ENCODE measurements at places on chromosomes 16 and 17. TPM values are rescaled to one million over a fixed set of nuclear protein-coding genes. Genes with fewer than 3 reads are reported as not detected.

- peak; percentile 96 for DNase-seq
- H3K36me3 ChIP-seq: peaks cover 26% of the 10 kb centered on the region
- no peaks in the 10 kb centered on the region for H3K27me3 ChIP-seq
Observed at GRCh38 chr17:8158267-8159031, 4.3 kb downstream of the VAMP2 start.

DNA sequence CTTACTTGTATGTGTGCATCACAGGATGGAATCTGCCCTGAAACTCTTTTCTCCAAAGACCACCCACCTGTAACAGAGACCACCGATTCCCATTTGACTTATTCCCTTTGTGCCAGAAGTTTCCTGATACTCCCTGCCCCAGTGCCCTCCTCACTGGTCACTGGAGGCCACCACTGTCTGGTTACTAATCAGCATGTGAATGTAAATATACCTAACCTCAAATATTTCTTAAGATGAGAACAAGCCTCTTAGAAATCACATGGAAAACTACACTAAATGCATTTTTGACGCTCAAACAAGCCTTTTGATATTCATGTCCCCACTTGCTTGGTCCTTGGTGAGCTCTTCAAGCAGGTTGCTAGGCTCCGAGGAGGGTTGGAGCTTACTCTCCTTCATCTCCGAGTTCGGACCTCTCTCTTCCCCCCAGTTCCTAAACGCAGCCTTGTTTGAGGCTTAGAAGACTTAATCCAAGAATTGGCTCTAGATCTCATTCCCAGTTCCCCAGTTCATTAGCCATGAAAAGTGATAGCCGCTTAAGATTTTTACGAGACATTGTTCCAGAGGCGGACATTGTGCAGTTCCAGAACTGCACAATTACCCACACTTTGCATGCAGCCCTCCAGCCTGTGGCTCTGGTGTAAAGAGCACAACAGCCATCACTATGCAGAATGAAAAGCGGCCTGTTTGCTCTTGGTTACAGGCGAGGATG, 579.2 kb upstream of the PSMD7 start:
- H3K4me1 ChIP-seq: no peaks in the 10 kb centered on the region
- no peak overlapping the region for H3K4me3 ChIP-seq
- no peak for DNase-seq
- no peak overlapping the region for H3K27ac ChIP-seq
- no peaks in the 10 kb centered on the region for H3K27me3 ChIP-seq

DNA sequence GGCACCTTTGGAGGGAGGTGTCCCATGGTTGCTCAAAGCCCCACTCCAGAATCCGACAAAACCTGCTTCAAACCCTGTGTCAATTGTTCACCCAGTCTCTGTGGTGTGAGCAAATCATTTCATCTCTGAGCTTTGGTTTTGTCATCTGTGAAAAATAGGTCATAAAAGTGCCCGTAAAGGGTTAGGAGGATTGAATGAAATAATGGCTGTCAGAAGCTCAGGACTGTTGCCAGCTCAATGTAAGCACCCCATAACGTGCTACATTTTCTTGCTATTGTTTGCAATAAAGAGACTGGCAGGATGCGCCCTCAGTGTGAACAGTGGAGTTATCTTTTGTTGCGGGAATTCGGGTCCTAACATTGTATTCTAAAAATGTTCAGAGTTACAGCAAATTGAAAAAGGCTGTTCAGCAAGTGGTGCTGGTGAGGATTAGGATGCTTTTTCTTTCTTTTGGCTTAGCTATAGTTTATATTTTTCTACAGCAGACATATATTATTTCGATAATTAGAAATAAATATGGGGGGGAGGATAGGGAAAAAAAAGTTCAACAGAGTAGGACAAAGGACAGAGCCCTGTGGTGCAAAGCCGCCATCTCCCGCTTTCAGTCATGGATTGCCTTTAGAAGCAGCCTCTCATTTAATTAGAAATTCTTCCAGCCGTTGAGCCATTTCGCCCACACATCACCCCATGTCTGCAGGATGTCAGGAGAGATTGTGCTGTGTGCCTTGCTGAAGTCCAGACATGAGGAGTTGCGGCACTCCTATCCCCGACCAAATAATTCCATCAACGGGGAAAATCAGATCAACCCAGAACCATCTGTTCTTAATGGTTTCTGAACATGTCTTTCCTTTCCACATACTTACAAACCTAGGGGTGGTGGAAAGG, 20.9 kb upstream of the PYY start:
- no peak for DNase-seq
- H3K4me3 ChIP-seq: no peak overlapping the region
- H3K4me1 ChIP-seq: no peaks in the 10 kb centered on the region
- peaks cover 47% of the 10 kb centered on the region for H3K27me3 ChIP-seq
- H3K36me3 ChIP-seq: no peaks in the 10 kb centered on the region

DNA sequence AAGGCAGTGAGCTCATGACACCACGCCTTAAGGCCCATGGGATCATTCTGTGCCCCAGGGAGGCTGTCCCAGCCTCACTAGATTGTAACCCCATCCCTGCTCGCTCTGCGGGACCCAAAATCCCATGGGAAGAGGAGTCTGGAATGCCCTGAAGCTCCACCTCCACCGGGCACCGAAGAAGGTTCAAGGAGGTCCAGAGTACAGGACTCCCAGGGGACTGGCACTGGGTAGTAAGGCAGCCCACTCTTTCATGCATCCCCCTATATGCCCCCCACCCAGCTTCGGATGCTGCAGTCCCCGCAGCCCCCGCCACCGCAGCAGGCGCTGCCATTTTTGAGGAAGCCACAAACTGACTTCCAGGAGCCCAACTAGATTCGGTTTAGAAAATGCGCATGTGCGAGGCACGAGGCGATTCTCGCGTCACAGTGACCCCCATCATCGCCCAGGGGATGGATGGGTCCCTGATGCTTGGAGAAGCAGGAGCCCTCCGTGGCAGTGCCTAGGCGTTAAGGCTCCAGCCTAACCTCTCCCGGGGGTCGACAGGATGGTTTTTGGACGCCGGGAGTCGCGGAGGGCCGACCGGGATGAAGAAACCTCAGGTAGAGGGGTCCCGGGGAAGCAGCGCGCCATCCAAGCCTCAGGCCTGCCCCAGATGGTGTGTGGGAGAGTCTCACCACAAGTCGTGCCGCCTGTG, 1681.0 kb downstream of the TP53TG3F start:
- H3K27ac ChIP-seq: no peak overlapping the region
- no peak overlapping the region for H3K4me3 ChIP-seq
- H3K36me3 ChIP-seq: no peaks in the 10 kb centered on the region
- DNase-seq: no peak
- H3K4me1 ChIP-seq: no peaks in the 10 kb centered on the region

GRCh38 chr16:84811529-84811928, 8.3 kb upstream of the CRISPLD2 start:
- H3K4me1 ChIP-seq: no peaks in the 10 kb centered on the region
- no peaks in the 10 kb centered on the region for H3K36me3 ChIP-seq
- DNase-seq: no peak
- no peaks in the 10 kb centered on the region for H3K27me3 ChIP-seq
- H3K27ac ChIP-seq: peak overlapping the region; percentile 37

The SLC16A13 gene
- total RNA-seq: not detected

DNA sequence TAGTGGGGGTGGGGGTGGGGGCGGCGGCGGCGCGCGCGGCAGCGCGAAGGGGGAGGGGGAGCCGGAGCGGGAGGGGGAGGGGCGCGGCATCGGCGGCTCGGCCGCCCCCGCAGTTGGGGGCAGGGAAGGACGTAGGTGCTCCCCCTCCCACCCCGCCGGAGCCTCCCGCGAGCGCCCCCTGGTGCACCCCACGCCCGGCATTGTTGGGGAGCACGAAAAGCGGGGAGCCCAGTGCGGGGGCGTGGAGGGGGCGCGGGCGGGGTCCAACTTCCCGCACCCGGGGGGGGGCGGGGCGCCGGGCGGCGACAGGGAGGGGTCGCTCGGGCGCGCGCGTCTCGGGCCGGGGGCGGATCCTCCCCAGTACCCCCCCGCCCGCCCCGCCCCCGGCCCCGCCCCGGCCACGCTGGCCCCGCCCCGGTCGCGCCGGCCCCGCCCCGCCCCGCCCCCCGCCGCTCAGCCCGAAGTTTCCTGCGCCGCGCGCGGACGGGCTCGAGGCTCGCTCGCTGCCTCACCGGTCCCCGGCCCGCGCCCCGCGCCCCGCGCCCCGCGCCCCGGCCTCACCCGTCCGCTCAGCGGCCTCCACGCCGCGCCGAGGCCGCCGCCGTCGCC, at the start of gene CACNA1H:
Gene CACNA1H, plus strand, starts transcription at position 456 of the 609 bp plus-strand sequence. CDS start 632 bp downstream, outside the sequence.
- no peaks in the 10 kb centered on the region for H3K36me3 ChIP-seq
- peaks cover 29% of the 10 kb centered on the region for H3K4me1 ChIP-seq
- peak within 1 kb of the TSS; percentile 82 for H3K27ac ChIP-seq
- H3K27me3 ChIP-seq: peaks cover 8% of the 10 kb centered on the region
- DNase-seq: no peak
- peak within 1 kb of the TSS; percentile 52 for H3K4me3 ChIP-seq

DNA sequence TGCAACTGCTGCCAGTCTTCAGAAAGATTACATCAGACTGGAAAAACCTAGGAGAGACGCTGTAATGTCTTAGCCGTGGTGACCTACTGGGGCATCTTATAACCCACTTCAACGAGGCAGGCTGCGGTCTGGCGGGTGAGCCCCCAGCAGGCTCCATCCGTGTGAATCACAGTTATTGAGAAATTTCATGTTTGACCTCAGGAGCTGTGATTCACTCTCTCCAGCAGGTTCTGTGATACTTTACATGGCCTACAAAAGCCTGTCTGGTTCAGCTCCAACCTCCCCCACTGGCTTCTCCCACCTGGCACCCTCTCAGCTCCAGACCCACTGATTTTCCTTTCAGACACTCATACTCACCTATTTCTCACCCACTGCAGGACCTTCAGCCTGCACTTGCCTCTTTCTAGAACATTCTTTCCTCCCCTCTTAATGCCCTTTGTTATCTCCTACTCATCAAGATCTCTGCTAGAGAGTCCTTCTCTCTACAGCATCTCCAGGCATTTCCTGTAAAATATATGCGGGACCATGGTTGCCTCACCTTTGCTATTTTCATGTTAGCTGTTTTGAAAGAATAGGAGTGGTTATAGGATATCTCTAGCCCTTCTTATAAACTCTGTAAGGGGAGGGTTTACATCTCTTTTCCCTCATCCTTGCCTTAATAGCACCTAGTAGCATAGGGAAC, 227.9 kb downstream of the MAF start:
- H3K36me3 ChIP-seq: no peaks in the 10 kb centered on the region
- H3K27me3 ChIP-seq: no peaks in the 10 kb centered on the region

- H3K4me1 ChIP-seq: peaks cover 17% of the 10 kb centered on the region
- DNase-seq: no peak
- H3K4me3 ChIP-seq: no peak overlapping the region
- H3K27me3 ChIP-seq: no peaks in the 10 kb centered on the region
Observed at GRCh38 chr17:1414634-1415033, 14.6 kb upstream of the YWHAE start.

DNA sequence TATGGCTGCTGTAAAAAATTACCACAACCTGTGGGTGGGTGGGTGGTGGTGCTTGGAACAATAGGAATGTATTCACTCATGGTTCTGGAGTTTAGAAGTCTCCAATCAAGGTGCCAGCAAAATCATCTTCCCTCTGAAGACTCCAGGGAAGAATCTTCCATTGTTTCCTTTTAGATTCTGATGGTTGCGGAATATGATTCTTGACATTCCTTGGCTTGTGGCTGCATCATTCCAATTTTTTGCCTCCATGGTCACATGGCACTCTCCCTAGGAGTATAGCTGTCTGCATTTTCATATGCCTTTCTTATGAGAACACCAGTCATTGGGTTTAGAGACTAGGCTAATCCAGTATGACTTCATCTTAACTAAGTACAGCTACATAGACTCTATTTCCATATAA, 401.0 kb downstream of the HS3ST3B1 start:
- H3K4me3 ChIP-seq: no peak overlapping the region
- DNase-seq: no peak
- no peak overlapping the region for H3K27ac ChIP-seq
- peaks cover 3% of the 10 kb centered on the region for H3K4me1 ChIP-seq
- no peaks in the 10 kb centered on the region for H3K36me3 ChIP-seq

DNA sequence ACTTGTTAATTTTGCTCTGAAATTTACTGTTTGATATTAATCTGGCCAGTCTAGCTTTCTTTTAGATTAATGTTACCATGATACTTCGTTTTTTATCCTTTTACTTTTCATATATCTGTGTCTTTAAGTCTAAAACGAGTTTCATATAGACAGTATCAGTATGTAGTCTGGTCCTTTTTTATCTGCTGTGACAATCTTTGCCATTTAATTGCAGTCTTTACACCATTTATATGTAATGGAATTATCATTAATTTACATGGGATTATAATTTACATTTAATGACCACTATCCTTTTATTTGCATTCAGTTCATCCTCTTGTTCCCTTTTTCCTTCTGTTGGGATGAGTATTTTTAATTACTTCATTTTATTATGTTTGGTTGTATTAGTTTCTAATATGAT, 243.5 kb downstream of the PRKCA start:
- H3K27ac ChIP-seq: no peak overlapping the region
- peaks cover 19% of the 10 kb centered on the region for H3K4me1 ChIP-seq
- H3K36me3 ChIP-seq: no peaks in the 10 kb centered on the region
- no peak for DNase-seq
- H3K27me3 ChIP-seq: no peaks in the 10 kb centered on the region

GRCh38 chr17:14152721-14153120, 83.4 kb downstream of the COX10 start:
- no peak overlapping the region for H3K4me3 ChIP-seq
- no peaks in the 10 kb centered on the region for H3K27me3 ChIP-seq
- no peak overlapping the region for H3K27ac ChIP-seq
- H3K36me3 ChIP-seq: no peaks in the 10 kb centered on the region
- peak; percentile 32 for DNase-seq

The CTRL gene
- total RNA-seq: not detected

The OR3A3 gene
- not detected for total RNA-seq

DNA sequence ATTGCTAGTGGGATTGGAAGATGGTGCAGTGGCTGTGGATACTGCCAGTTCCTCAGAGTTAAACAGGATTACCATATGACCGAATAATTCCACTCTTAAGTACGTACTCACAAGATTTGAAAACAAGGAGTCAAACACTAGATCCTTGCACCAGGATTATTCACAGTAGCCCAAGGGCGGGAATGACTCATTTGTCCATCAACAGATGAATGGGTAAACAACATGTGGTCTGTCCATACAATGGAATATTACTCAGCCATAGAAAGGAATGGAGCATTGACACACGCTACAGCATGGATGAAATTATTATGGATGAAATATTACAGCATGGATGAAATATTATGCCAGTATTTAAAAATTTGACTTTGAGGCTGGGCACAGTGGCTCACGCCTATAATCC, 9.1 kb upstream of the MAPK8IP3 start:
- H3K4me3 ChIP-seq: no peak overlapping the region
- no peaks in the 10 kb centered on the region for H3K27me3 ChIP-seq
- peaks cover 89% of the 10 kb centered on the region for H3K36me3 ChIP-seq
- H3K4me1 ChIP-seq: no peaks in the 10 kb centered on the region
- H3K27ac ChIP-seq: no peak overlapping the region

The ST6GALNAC1 gene
- 94.2 TPM for total RNA-seq

GRCh38 chr17:45052052-45052772, 780 bp upstream of the DCAKD start:
- peaks cover 22% of the 10 kb centered on the region for H3K4me1 ChIP-seq
- peak; percentile 53 for DNase-seq
- no peaks in the 10 kb centered on the region for H3K27me3 ChIP-seq
- peak overlapping the region; percentile 53 for H3K4me3 ChIP-seq
- peak overlapping the region; percentile 88 for H3K27ac ChIP-seq
- no peaks in the 10 kb centered on the region for H3K36me3 ChIP-seq

The KRT25 gene
- not detected for total RNA-seq

The COL1A1 gene
- total RNA-seq: 219 TPM
